ENCODE measurements at places on chromosomes 5 and 9.

DNA sequence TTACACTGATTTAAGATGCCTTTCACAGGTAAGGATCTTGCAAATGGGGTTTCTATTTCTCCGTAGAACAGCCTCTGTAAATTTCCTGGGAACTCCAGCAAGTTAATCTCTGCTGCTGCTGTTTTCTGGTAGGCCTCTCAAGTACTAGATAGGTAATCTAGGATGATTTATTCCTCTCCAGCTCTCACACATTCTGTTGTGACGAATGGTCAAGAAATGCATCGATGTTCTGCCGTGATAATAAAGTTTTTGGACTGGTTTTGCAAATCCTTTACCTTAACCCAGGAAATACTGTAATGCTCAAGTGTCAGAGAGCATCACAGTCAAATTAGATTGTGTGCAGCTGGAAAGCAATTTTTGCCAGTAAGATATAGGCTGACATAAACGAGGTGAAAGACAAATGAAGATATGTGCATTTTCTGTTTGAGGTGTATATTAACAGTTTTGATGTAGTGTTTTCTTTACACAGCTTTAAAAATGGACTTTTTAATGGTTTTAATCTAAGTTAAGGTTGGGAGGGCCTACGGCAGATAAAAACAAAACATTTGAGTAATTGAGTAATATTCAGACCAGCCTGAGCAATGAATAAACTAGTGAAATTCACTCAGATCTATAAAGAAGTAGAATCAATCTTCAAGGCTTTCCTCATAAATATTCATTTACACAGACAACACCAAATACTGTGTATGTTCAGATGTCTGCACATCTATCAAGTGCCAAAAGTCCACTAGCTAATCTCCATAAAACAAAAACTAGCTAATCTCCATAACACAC, 300.6 kb upstream of the EDIL3 start:
- DNase-seq, result peak; percentile 69

- DNase-seq, result no peak
These were observed 183.5 kb downstream of the LURAP1L start for GRCh38 chr9:12958279-12958678.

- no peak for DNase-seq
These were observed 267.2 kb upstream of the DAB2 start for GRCh38 chr5:39691993-39692392.

DNA sequence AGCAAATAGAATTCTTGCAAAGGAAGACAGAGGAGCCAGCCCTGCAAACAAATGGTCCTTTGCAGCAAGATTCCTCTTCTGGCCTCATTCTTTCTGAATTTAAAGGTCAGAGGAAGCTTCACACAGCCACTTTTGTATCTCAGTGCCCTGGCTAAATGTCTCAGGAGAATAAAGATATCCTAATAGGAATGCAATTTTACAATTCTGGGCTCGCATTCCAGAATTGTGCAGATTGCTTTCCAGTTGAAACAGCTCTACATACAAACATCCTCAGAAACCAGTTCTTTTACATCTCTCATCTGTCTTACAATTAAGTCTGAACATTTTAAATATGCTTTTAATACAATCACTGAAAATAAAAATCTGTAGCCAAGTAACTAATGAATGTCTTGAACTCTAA, 14.6 kb upstream of the ACOT12 start:
- DNase-seq, result peak; percentile 65

GRCh38 chr5:42994246-42994554, 45.9 kb downstream of the ANXA2R start:
- DNase-seq, result no peak

- peak; percentile 89 for DNase-seq
These were observed 104.0 kb upstream of the ZNF366 start for GRCh38 chr5:72611118-72611730.

DNA sequence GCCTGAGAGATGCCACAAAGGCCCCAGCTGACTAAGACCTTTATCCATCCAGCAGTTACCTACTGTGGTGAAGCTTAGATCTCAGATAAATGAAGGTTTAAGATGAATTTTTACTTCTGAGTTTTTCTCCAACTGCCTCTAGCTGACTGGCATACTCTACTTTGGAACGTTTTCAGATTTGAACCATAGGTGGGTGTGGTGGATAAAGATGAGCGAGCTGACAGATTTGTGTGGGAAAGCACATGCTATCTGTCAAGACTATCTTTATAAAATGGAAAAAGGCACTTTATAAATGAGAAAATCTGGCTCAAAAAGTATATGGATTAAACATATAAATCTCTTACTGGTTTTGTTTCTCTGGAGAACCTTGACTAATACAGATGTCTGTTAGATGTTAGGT, 160.8 kb downstream of the MCTP1 start:
- no peak for DNase-seq

- peak; percentile 58 for DNase-seq
These were observed 16.0 kb upstream of the PUM3 start for GRCh38 chr9:2859776-2860379.

- no peak for DNase-seq
These were observed 12.2 kb upstream of the ALDH1B1 start for GRCh38 chr9:38380230-38380871.

DNA sequence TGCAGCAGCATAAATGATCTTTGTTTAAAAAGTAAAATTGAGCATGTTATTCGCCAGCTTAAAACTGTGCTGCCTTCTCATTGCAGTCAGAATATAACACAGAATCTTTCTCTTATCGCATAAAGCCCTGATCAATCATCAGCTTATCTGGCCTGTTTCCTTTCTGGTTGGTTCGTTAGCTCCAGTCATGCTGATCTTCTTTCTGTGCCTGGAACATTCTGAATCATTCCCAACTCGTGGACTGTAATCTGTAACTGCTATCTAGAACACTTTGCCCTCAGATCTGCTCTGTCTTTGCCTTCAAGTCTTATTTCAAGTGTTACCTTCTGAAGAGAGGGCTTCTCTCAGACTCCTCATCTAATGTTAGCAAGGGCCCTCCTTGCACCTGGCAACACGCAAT, 11.9 kb upstream of the FER start:
- no peak for DNase-seq

DNA sequence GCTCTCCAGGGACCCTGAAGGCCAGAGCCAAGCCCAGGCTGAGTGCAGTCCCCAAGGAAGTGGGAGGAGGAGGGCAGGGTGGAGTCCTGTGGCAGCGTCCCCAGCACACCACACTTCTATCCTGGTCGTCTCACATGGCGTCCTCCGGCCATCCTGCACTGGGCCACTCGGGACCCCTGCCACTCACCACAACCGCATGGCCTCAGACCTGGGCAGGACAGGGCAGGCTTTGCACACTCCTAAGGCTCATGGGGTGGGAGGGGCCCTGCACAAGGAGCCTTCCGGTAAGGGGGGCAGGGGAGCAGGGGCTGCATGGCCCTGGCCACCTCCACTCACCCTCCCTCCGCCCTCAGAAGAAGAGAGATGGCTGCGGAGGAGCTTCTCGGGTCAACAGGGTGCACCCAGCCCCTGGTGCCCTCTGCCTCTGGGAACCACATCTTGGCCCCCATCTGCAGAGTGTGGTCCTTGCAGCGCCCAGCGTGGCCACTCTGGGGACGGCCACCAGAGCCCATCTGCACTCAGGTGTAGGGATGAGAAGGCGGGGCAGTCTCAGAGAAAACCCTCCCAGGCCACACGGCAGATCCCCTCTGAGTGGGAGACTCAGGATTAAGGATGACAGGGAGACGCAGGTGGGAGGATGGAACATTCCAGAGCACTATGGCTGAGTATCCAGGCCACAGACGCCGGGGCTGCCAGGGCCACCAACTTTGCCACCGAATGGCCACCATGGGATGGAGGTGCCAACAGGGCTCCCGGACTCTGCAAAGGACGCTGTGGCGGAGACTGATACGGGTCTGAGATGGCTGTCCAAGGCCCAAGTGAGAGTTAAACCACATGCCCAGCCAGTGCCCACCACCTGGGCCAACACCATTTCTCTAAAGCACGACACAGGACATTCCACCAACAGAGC, 7.6 kb downstream of the TPPP start:
- no peak for DNase-seq

- no peak for DNase-seq
These were observed 49.9 kb upstream of the SHB start for GRCh38 chr9:38118862-38119438.

GRCh38 chr9:4716163-4716562, 24.8 kb downstream of the AK3 start:
- DNase-seq, result no peak

DNA sequence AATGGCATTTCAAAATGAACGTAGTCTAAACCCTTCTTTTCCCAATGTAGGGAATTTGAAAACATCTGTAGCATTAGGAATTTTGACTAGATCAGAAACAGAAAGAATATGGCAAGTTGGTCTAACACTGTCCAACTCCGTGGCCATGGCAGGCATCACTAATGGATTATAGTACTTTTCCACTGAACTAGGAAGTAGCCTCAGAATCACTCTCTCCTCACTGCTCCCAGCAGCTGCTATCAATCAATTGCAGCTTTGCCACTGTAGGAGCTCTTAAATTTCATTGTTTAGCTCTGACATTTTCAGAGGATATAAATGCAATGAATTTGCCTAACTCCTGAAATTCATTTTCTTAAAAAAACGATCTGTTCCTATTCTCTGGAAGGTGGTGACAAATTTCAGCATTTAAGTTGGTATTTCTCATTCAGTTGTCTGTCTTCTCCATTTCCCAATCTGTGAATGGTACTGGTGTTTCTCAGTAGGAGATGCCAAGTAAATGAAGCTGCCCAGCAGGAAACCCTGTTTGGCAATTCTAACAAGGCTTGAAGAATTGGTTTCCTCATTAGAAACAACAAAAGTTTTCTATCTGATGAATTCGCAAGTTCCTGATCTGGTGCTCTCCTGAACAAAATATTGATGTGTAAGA, 64.7 kb downstream of the TLR4 start:
- no peak for DNase-seq

- DNase-seq, result no peak
These were observed 182.5 kb upstream of the PPP1R2B start for GRCh38 chr5:156667616-156668015.

DNA sequence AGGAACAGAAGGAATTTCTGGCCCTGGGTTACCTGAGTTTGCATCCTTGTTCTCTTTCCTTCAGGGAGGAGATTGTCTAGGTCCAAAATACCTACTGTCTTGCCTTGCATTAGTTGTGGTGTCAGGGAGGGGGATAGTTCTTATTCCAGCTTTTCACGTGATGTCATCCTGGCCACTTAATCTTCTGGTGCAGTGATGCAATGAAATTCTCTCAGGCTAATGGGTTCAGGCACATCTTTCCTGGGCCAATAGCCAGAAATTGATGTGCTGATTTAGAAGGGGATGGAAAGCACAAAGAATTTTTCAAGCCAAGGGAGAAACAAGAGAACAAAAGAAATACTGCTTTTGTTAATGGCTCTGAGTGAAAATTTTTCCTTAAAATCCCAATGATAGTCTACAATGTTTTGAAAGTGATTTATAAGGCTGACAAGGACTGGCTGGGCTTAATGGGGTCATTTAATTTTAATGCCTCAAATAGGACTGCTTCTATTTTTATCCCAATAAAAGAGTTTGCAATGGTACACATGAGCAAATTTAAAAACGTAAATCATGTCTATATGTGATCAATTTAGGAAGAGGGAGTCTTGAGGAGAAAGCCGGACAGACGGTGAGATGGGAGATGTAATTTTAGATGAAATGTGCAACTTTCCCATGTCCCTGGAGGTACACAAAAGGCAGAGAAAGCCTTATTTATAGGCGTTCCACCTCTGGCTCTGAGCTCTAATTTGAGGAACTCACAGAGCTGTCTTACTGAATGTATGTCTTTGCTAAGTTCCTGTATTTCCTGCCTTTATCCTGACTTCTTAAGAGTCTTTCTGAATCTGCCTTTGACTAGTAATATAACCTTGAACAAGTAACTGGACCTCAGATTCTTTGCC, 89.3 kb upstream of the SV2C start:
- no peak for DNase-seq

DNA sequence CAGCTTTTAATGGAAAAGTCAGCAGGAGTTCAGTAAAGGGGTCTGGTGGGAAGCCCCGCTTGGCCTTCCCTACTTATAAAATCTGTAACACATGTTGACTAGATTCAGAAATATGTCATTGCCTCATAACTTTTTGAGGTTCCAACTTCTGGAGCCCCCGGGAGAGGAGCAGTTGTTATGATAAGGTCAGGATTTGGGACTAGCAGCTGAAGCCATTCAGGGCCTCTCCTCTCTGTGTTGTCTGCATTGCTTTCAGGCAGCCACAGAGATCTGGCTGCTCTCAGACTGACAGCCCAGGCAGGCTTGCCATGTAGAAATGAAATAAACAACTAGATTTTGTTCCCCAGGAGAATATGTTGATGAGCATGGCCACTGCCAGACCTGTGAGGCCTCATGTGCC, 167.1 kb downstream of the RFK start:
- peak; percentile 61 for DNase-seq

DNA sequence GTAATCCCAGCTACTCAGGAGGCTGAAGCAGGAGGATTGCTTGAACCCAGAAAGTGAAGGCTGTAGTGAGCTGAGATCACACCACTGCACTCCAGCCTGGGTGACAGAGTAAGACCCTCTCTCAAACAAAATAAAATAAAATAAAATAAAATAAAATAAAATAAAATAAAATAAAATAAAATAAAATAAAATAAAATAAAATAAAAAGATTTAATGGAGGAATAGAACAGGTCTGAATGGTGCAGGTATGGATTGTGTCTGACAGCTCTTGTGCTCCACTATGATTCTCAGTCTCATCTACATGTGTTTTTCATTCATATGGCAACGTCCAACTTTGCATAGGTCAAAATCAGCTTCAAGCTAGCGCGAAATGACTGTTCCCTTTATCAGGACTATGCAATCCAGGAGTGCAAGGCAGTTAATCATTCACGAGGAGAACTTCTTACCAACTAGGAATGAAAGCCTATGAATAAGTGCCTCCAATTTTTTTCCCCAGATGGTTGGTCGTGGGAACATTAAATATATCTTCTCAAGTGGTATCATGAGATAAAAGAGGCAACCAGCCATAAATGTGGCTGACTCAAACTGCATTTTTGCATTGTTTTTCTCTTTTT, 1392.3 kb upstream of the CDH9 start:
- no peak for DNase-seq

DNA sequence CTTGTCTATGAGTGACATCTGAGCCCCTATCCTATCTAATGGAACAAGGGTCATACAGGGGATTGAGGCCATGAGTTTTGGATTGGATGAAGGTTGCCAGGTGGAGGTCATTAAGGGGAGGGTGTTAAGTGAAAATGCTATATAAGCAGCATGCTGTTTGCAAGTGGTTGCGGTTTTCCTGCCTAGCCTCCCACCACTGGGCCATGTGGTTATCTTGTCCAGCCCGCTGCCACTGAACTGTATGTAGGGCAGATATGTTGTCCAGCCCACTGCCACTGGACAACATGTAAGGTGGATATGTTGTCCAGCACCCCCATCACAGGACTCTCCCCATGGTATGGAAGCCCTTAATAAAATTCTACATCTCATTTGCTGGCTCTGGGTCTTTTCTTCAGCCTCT, 200.0 kb downstream of the FGF10 start:
- DNase-seq, result no peak

GRCh38 chr5:104909803-104910202, 1347.2 kb upstream of the NUDT12 start:
- no peak for DNase-seq

DNA sequence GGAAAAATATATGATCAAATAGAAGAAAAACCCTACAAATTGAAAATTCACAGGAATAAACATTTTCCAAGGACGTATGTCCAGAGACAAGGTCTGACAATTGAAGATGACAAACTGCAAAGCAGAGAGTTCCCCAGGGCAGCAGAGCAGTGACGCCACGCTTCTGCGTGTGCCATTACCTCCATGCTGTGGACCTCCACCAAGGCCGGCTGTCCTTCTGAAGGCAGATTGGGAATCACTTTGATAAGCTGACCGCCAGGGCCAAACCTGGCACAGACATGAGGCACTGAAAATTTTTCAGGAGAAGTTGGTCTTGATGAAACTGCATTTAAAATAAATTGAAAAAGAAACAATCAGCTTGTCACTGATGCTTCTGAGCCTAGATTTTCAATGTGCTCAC, 18.6 kb downstream of the SEC16A start:
- no peak for DNase-seq
